ENCODE measurements at places on chromosomes 12 and 14.

DNA sequence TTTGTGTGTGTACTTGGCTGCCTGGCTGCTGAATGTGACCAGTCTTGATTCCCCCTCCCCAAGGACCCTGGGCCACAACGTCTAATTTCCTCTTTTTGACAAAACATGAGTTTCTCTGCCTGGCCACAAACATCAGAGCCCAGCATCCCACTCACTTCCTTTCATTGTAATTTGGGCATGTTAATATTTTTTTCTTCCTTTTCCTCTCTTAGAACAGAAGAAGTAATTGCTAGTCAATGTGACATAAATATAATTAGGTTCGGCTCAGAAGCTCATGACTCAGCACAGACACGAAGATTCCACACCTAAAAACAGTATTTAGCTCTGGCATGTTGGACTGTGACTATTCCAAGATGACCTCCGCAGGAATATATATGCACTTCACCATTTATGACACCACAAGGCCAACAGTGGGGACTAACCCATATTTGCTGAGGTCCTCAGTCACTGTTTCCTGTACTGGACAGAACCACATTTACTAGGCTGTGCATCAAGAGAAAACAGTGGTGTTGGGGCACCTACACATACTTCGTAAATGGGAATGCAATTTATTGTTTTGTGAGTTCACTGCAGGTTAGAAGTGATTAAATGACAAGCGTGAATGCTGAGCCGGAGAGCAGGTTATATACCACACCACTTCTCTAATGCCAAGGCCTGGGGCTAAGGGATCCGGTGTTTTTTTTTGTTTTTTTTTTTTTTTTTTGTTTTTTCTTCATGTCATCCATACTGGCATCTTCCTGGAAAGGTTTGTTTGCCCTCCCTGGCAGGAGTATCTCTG is 4.2 kb downstream of the GSG1 start:
- no peak for DNase-seq

- no peak for DNase-seq
Observed at GRCh38 chr12:24479131-24479530, 469.8 kb downstream of the BCAT1 start.

- DNase-seq = no peak
Observed at GRCh38 chr14:93628048-93628447, 160.2 kb downstream of the PRIMA1 start.

DNA sequence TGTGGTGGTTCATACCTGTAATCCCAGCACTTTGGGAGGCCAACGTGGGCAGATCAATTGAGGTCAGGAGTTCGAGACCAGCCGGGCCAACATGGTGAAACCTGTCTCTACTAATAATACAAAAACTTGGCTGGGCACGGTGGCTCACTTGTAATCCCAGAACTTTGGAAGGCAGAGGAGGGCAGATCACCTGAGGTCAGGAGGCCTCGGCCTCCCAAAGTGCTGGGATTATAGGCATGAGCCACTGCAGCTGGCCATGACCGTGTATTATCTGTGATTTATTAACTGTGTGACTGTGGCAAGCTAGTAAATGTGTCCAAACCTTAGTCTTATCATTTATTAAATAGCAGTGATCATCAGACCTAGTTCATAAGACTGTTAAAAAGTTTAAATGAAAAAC is 7.1 kb upstream of the ITPK1 start:
- DNase-seq = no peak

DNA sequence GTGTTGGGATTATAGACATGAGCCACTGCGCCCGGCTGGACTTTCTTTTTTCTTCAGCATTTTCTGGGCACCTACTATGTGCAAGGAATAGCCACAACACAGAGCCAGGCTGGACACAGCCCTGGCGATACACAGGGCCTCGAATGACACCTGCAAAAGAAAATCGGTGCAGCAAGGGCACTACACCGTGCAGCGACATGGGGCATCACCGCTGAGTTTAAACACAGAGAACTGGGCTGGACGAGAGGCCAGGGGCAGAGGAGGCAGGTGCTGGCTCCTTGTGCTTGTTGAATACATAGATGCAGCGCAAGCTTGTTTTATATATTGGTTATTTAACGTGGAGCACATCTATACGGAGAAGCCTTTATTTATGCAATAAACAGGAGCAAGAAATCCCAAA is 92.4 kb downstream of the SETD3 start:
- DNase-seq = no peak

GRCh38 chr14:75119056-75119455 is 7.8 kb downstream of the NEK9 start:
- no peak for DNase-seq

DNA sequence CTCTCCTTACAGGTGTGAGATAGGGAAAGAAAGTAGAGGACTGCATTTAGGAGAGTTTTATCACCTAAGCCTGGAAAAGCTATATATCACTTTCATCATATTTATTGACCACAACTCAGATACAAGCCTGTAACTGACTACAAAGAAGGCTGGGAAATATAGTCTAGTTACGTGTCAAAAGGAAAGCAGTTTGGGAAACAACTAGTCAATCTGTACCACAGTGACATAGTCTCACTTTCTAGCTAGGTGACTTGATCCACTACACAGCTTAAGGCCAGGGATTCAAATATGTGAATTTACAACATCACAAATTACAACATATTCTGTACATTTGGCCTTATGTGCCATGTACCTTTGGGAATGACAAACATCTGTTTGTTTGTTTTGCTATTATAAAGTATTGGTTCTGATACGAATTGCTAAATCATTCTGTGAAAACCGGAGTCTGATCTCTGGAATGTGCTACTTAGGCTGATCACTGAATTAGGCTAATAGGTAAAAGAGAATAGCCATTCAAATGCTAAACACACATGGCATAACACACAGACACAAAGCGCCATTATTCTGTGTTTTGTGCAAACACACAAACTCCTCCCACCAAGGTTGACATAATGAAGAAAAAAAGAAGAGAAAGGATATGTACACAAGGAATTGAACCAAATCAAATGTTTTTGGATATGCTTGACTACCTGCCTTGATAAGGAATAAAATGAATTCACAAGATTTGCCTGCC is 279.8 kb downstream of the DUSP6 start:
- DNase-seq = peak; percentile 48

DNA sequence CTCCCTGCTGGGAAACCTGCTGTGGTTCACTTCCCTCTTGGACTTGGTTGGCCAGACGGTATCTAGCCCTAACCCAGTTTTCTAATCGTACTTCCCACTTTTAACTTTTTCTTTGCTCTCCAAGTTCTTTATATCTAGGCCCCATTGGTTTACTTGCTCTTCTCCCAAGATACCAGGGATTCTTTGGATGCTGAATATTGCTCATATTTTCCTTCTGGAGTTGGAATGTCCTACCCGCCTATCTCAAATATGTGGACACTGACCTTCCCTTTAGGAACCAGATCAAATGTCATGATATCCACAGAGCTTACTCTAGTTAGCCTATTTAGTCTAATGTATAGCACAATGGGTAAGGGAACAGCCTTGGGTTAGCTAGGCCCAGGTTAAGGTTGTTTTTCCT is 228.6 kb downstream of the DACT1 start:
- no peak for DNase-seq

DNA sequence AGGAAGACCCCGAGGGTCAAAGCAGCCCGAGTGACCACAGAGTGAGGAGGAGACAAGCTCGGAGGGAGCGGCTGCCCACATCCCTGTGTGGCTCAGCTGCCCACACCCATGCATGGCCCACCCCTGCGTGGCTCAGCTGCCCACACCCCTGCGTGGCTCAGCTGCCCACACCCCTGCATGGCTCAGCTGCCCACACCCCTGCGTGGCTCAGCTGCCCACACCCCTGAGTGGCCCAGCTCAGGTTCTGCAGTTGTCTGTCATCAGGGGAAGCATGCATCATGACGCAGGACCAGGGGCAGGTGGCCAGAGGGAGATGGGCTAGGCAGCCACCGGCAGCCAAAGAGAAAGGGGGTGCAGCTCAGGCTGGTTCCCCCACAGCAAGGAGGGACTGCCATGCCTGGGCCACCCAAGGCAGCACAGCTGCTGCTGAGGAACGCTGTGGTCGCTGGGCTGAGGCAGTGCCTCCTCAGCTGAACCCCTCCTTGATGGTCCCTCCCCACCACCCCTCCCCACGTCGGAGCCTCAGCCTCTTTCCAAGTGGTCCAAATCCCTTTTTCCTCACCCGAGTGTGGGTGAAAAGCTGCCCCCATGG is 33.3 kb upstream of the NUDT14 start:
- no peak for DNase-seq

- DNase-seq = no peak
Observed at GRCh38 chr14:24928386-24928900, 121.5 kb downstream of the STXBP6 start.

- DNase-seq = no peak
Observed at GRCh38 chr12:84572196-84572595, 340.4 kb downstream of the SLC6A15 start.

- no peak for DNase-seq
Observed at GRCh38 chr14:68146818-68147217, 327.2 kb downstream of the RAD51B start.

- DNase-seq = no peak
Observed at GRCh38 chr12:55726971-55727370, 1.8 kb downstream of the CD63 start.

- peak; percentile 40 for DNase-seq
Observed at GRCh38 chr14:64966976-64967375, 5.2 kb downstream of the RAB15 start.

GRCh38 chr12:1581973-1582708 is 12.2 kb downstream of the FBXL14 start:
- no peak for DNase-seq

- DNase-seq = no peak
Observed at GRCh38 chr12:97131220-97131981, 224.3 kb downstream of the NEDD1 start.

GRCh38 chr14:92997343-92998061 is 74.6 kb downstream of the CHGA start:
- no peak for DNase-seq

DNA sequence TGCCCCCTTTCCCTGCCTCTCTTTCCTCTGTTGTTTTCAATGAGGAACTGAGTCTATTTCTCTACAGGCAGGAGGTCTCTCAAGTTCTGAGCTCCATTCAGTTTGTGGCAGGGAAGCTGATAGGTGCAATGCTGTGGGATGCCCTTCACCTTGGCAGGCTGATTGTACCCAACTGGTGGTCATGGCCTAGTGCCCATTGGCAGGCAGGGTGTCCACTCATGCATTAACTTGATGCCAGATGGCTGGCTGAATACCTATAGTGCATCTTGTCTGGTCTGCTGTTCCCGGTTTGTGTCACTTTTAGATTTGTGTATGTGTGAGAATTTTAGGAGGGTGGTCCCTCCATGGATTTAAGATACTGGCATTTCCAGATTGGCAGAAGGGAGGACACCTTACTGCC is 20.0 kb upstream of the ITGA5 start:
- DNase-seq = no peak

DNA sequence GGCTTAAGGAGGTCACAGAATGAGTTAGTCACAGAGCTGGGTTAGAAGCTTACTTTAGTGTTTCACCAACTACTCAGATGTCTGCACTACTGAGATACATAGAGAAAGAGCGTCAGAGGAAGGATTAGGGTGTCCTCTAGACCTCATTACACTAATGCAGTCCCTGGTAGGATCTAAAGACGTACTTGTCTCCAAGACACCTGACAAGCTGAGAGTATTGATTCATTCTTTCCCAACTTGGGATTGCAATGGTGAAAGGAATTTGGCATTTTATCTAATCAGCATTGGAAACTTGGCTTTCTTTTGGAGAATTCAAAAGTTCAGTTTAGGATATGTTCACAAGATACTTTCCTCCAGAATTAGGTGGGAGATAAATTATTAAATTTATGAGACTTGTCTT is 402.1 kb downstream of the ZFP36L1 start:
- no peak for DNase-seq

DNA sequence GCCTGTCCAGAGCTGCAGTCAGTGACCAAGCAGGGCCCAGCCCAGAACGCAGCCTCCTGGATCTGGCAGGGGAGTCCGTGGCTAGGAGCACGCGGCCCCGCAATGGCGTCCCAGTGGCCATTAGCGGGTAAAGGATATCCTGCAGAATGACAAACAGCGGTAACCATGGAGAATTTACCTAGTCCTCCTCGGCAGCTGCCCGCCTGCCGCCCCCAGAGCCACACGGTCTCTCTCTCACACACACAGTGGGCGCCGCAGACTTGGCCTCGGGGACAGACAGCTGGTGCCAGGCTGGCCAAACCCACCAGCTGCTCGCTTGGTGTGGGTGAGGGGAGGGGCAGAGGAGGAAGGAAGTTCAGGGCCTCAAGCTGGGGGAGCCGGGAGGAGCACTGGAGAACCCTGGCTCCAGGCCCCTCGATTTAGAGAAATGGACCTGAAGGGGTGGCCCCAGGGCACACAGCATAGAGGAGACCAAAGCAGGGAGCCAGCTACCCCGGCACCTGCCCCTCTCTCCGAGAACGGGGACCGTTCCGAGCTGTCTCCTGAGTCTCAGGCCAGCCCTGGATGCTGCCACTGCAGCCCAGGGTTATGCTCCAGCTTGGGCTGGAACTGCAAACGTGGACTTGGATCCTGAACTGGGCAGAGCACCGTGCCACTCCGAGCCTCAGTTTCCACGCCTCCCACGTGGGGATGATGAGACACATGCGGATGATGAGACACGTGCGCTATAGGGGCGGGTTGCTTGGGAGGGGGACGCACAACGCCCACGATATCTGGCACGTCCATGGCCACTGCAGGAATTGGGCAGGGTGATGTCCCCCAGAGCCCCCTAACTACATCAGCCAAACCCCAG is 3.4 kb downstream of the CDK2AP1 start:
- peak; percentile 29 for DNase-seq

GRCh38 chr14:74660167-74660566 is 48.1 kb upstream of the LTBP2 start:
- no peak for DNase-seq

DNA sequence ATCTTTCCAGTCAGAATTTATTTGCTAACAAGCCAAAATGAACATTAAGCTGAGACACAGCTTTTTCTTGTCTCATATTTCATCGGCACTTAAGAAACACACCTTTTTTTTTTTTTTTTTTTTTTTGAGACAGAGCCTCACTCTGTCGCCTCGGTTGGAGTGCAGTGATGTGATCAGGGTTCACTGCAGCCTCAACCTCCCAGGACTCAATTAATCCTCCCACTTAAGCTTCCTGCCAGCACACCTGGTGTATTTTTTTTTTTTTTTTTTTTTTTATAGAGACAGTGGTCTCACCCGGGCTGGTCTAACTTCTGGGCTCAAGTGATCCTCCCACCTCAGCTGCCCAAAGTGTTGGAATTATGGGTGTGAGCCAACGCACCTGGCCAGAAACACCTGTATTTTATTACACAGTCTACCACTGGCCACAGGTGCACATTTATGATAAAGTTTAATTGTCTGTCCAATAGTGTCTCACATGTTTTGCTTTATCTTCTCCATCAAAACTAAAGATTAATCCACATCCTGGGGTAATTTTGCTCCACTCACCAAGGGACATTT is 62.7 kb downstream of the C2CD5 start:
- DNase-seq = peak; percentile 45

- peak; percentile 72 for DNase-seq
Observed at GRCh38 chr12:5694759-5695409, 250.2 kb downstream of the ANO2 start.

GRCh38 chr14:34297786-34298520 is 164.1 kb downstream of the SPTSSA start:
- no peak for DNase-seq

Measured in DMS53 (cell line).